ENCODE measurements at places on chromosomes 2 and 18.

DNA sequence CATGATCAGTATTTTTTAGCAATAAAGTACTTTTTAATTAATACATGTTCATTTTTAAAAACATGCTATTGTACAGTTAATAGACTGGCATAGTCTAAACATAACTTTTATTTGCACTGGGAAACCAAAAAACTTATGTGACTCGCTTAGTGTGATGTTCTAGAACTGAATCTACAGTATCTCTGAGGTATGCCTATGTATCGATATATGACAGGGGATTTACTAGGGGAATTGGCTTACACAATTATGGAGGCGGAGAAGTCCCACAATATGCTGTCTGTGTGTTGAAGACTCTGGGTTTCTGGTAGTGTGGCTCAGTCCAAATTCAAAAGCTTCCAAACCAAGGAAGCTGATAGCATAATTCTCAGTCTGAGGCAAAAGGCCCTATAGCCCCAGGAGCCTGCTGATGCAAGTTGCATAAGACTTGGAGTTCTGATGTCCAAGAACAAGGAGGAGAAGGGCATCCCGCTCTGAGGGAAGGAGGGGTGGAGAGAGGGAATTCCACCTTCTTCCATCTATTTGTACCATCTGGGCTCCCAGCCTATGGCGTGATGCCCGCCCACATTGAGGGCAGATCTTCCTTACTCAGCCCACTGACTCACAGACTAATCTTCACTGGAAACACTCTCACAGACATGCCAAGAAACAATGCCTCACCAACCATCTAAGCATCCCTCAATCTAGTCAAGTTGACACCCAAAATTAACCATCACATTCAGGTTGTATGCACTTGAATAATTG is 27.5 kb downstream of the ZNF638 start:
- DNase-seq, result no peak

DNA sequence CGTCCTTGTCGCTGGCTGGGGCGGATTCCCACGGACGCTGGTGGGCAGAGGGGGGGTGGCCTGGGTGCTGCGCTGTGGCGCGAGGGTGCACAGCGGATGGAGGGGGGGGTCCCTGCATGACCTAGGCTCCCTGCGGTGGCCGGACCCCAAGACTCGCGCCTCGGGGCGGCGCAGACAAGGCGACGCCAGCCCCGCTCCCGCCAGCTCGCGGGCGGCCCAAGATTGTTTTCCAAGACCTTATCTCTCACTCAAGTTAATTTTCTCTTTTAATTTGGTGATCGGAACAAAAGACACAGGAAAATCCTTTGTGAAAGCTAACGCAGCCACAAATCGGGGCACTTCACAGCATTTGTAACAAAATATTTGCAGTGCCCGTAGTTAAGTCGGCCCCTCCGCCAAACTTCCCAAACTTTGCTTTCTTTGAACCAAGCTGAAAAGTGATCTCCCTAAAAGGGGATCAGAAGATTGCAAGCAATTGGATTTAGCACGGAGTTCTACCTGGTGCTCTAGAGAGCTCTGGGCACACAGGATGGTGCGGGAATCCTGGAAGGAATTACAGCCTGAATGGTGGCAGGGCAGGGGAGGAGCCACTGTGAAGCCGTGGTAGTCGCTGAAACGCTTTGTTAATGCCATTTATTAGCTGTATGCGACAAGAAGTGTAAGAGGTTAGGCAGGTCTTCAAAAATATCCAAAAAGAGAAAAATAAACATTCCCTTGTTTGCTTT is 4.8 kb upstream of the ID2 start:
- no peak for DNase-seq

DNA sequence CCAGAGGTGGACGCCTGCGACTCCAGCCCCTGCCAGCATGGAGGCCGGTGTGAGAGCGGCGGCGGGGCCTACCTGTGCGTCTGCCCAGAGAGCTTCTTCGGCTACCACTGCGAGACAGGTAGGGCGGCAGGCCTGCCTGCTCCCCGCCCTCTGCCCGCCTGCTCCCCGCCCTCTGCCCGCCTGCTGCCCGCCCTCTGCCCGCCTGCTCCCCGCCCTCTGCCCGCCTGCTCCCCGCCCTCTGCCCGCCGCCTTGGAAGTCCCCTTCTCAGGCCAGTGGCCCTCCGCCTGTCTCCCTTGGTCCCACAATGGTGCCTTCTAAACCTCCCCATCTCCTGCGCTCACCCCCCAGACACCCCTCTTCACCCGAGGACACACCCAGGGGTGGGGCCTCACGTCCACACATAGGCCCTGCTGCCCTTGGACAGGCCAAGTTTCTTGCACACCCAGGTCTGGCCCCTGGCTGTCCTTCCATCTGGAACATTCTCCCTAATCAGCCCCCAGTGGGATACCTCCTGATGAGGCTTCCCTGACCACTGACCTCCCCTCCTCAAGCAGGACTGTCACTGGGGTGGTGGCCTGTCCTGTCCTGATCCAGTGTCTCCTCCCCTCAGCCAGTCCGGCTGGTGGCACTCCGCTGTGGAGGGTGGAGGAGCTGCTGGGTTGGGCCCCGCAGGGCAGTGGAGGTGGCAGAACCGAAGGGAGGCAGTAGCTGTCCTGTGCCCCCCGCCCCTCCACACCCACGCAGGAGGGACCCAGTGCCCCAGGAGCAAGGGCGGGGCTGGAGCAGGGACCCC is 37.9 kb downstream of the MTERF4 start:
- no peak for DNase-seq

GRCh38 chr2:241867776-241868420 is 1.6 kb upstream of the RTP5 start:
- no peak for DNase-seq

- DNase-seq, result no peak
Measured at GRCh38 chr2:28166956-28167355, 225.7 kb upstream of the FOSL2 start.

DNA sequence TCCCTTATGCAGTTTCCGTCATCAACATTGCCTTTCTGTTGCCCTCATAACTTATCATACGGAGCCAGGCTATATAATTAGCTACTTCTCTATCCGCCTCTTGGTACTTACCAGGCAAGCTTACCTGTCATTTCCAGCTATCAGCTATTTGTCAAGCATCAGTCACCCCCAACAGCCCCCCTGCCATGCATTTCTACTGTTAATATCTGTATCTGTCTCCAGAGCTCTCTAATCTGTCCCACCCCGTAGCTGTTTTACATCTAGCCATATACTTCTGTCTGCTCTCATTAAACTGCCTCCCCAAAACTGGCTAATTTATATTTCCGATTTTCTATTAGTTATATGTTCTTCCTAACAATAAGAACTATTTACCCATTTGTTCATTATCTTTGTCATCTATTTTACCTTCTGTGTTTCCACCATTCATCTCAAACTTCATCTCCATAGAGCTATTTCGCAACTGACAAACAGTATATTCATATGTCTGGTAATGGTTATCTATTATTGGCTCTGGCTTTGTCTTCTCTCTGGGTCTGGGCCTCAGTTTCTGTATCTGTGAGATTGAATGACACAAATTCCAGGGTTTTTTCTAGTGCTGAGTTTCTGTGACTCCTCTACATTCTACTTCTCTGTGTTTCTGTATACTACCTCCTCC is 9.6 kb downstream of the EMX1 start:
- DNase-seq, result no peak

GRCh38 chr2:95349568-95350322 is 52.6 kb downstream of the KCNIP3 start:
- no peak for DNase-seq

DNA sequence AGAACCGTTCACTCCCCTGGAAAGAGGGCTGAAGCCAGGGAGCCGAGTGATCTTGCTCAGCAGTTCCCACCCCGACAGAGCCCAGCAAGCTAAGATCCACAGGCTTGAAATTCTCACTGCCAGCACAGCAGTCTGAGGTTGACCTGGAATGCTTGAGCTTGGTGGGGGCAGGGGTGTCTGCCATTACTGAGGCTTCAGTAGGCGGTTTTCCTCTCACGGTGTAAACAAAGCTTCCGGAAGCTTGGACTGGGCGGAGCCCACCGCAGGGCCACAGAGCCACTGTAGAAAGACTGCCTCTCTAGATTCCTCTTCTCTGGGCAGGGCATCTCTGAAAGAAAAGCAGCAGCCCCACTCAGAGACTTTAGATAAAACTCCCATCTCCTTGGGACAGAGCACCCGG is 180.8 kb downstream of the WDR7 start:
- no peak for DNase-seq

DNA sequence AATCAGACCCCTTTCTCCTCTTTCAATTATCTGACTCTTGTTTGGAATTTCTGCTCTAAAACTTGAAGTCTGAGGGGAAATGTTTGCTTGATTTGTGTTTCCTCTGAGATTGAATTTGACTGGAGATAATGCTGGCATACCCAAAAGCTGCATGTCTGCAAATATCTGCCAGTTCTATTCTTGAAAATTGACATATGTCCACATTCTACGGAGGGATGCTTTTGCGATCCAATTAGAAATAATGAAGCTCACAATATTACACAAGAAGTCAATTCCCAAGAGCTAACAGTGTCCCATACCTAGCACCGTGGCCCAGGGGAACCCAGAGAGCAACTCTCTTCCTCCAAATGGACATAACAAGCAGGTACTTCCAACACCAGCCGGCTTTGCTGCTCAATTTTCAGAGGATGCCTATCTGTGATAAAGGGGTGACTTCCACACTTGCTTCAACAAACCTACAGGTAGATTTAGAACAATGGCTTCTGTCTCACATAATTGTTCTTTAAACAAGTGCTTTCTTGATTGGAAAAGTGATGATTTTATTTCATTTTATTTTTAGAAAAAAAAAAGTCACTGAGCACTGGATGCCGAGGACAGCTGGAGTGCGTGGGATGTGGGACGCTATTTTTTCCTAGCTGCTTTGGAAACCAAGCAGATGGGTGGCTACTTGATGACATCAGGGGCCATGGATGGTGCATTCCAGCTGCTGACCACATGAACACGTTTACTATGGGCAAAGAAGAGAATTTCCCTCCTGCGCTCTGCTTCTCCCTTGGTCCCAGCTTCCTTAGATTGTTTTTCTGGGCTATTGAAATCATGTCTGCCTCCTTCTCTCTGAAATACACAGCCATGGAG is 488.9 kb downstream of the RNF144A start:
- DNase-seq, result no peak

GRCh38 chr2:113175736-113176695 is 2.2 kb downstream of the PSD4 start:
- DNase-seq, result no peak

DNA sequence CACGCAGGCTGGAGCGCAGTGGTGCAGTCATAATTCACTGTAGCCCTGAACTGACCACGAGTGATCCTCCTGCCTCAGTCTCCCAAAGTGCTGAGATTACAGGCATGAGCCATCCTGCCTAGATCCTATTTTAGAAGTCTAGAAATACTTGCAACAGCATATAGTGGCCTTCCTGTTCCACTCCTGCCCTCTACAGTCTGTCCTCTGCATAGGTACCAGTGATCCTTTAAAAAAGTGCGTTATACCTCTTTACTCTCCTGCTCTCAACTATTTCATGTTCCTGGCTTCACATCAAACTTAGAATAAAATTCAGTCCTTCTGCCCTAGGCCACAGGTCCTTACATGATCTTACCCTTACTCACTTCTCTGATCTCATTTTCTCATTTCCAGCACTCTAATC is 6.0 kb downstream of the COMMD1 start:
- DNase-seq, result no peak
